Mammary epithelial cell (primary cell): ENCODE measurements at places on chromosomes 1 and 21. TPM values are rescaled to one million over a fixed set of nuclear protein-coding genes. Genes with fewer than 3 reads are reported as not detected.
A peak's percentile ranks its signal among the peaks of the same experiment; 100 is the strongest.

Gene GJA8
- polyA plus RNA-seq, result not detected

Gene SPRR2E
- not detected for polyA plus RNA-seq

Gene NUF2
- 14.9 TPM for polyA plus RNA-seq

GRCh38 chr1:114216431-114217173, 62.9 kb upstream of the SYT6 start:
- no peak for DNase-seq

GRCh38 chr1:56710646-56711045, 65.5 kb downstream of the PRKAA2 start:
- DNase-seq, result peak; percentile 56

- DNase-seq, result no peak
Observed at GRCh38 chr1:155424091-155424490, 103.4 kb downstream of the RUSC1 start.

DNA sequence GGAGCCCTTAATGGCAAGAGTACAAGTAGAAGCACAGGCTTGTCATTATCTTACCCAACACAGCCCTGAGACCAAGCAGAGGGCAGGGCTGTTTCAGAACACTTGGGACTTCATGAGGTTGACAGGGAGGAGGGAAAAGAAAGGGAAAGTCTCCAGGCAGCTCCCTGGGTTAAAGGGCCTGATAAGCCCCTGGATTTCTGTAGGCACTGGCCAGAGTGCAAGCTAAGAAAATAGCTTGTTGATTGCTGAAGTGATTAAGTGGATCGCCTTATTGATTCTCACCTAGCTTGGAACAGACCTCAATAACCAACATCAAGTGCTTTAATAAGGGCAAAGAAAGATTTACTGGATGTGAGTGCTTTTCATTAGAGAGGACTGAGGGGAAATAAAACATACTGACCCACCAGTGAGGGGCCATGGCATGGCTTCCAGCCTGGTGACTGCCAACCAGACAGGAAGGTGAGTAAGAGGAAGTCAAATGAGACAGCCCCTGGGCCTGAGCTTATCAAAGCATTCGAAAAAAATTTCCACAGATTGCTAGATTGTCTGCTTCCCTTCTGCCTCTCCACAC, 121.4 kb upstream of the NFIA start:
- DNase-seq, result no peak

GRCh38 chr1:84225646-84226045, 75.9 kb upstream of the SAMD13 start:
- no peak for DNase-seq

DNA sequence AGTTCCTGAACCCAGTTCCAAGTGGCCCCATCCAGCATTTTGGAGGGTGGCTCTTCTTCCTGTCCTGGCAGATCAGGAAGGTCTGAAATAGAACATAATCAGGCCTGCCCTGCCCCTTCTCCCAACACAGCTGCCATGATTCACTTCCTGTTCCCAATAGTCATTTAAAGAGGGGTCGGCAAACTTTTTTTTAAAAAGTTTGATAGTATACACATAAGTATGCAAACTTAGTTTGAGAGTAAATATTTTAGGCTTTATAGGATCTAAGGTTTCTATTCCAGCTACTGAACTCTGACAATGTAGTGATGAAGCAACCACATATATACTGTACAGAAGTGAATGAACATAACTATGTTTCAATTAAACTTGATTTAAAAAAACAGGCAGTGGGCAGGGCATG, 66.4 kb downstream of the LUZP1 start:
- peak; percentile 44 for DNase-seq
